HT-29 (cell line): ENCODE measurements at places on chromosomes 5 and 9. TPM values are rescaled to one million over a fixed set of nuclear protein-coding genes. Genes with fewer than 3 reads are reported as not detected.

MEIKIN gene
- not detected in 2 replicates for total RNA-seq

S1PR3 gene
- not detected in 2 replicates for total RNA-seq

MORN5 gene
- not detected in 2 replicates for total RNA-seq

SPATA6L gene
- total RNA-seq, result 6.3 and 9.3 TPM in 2 replicates

SNX30 gene
- 2.8 and 3.2 TPM in 2 replicates for total RNA-seq

CTXN3 gene
- not detected in 2 replicates for total RNA-seq

SYK gene
- 24.2 and 34.7 TPM in 2 replicates for total RNA-seq

PCDHGA10 gene
- 2.8 and 4.3 TPM in 2 replicates for total RNA-seq
